NCI-H1092 treated with DMSO at 0.1 percent for 48 hours (cell line): ENCODE measurements at places on chromosomes 1 and 21.

- DNase-seq = no peak
Observed at GRCh38 chr1:237873487-237874211, 17.1 kb downstream of the ZP4 start.

DNA sequence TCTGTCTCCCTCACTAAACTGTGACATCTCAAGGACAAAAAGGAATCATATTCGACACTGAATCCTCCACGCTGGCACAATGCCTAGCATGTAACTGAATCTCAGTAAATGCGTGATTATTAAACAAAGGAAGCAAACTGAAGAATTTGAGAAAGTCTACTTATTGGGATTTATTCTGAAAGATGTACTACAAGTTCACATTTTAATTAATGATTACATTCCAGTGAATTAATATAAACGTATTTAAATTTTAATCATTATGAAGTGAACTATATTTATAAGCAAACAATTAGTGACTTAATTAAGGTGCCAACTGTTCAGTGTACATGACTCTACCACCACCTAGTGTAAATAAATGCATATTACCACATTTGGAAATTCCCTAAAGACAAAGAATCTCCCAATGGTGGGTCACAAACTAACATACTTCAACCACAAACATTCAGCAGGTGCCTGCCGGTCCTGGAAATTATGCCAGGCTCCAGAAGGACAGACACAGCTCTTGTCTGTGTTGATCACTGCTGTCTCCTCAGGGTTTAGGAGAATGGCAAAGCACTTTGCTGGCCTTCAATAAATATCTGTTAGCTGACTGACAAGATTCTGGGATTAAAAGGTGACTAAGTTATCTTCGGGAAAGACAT is 56.3 kb downstream of the SMYD3 start:
- peak; percentile 79 for DNase-seq

- DNase-seq = no peak
Observed at GRCh38 chr1:180994262-180994661, 28.4 kb downstream of the STX6 start.

DNA sequence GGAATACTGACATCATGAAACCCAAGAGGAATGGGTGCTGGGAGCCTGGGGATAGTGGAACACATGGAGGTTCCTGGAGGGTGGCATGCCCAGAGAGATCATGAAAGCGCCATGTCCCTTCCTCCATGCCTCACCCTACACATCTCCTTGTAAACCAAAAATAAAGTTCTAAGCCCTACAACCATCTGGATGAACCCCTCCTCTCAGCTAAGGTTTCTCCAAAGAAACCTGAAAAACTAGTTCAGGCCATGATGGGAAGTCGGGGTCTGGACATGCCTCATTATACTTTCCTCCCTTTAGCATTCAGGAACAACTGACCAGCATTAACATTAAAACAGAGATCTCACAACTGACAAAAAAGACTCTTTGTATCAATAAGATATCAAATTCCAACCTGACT is 68.5 kb downstream of the ACBD6 start:
- no peak for DNase-seq
